Posterior cingulate gyrus (tissue), 11 donors: ENCODE measurements at places on chromosomes 4 and X.
A peak's percentile ranks its signal among the peaks of the same experiment; 100 is the strongest.

DNA sequence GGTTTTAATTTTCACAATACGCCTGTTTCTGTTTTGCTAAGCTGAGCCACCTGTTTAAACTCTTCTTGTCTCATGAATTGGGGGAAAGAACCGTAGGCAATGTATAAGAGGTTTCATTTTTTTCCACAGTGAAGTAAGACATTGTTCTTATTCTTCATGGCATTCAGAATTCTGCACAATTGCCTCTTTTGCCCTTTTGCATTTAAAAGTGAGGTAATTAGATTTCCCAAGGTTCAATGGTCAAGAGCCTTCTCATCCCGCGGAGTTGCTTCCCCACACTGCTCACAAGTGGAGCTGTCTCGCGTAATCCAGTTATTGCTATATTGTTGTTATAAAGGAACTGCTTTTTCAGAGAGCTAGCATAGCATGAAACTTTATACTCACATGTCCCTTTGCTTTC lies 90.9 kb upstream of the SPRY1 start:
- DNase-seq: no peak

DNA sequence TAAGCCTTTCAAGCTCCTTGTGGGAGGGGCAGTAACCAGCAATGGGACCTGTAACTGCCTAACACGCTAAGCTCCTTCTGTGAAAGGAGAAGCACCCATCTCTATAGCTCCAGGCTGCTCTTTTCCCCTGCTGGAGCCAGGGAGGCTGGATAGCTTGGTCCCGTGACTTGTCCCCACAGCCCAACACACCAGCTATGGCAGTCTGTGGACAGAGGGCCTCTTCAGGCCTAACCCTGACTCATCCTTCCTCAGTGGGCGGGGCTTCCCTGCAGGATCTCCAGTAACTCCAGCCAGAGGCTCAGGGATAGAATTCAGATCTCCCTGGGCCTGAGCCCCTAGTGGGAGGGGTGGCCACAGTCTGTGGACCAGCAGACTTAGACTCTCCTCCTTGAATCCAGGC lies 1290.1 kb downstream of the PCDH7 start:
- no peak for DNase-seq

GRCh38 chrX:15143050-15143824 lies 126.6 kb downstream of the ASB9 start:
- DNase-seq: peak; percentile 69

- DNase-seq: no peak
Observed at GRCh38 chrX:98409867-98410266, 1526.2 kb downstream of the RPA4 start.

DNA sequence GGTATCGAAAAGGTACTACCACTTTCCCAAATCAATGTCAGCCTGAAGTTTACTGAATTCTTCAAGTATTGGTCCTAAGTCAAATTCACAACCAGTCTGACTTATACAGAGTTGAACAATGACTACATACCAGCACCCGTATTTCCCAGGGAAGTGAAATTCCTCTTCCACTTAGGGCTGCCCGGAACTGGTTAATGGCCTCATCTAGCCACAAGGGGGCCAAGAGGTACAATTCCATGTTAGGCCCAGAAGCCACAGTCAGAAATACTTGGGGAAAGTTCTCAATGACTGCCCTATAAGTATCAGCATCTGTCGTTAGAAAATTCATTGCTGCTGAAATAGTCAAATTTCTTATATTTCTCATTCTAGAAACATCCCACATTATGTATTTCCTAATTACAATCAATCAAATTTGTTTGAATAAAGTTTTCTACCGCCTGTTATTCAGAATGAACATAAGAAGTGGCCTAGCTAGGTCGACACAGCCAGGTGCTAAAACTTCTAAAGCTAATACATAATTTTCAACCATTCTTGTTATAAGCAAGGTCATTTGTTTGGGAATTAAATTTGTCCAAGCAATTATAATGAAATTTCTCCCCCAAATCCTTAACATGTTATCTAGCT lies 5.6 kb upstream of the PCDH7 start:
- DNase-seq: no peak

DNA sequence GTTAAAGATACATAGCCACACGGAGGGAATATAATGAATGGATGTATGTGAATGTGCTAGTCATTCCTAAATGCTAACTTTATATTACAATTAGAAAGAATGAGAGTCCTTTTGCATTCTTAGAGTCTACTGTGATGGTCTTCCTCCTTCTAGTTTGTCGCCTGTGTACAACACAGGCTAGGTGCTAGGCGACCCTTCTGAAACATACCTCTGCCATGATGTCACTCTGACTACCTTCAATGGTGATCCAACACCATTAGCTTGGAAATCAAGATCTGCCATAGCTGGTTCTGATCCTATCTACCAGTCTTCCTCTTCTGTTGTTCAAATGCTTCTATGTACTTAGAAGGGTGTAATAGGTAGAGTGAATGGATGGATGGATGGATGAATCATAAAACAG lies 151.2 kb downstream of the MGST2 start:
- DNase-seq: no peak

DNA sequence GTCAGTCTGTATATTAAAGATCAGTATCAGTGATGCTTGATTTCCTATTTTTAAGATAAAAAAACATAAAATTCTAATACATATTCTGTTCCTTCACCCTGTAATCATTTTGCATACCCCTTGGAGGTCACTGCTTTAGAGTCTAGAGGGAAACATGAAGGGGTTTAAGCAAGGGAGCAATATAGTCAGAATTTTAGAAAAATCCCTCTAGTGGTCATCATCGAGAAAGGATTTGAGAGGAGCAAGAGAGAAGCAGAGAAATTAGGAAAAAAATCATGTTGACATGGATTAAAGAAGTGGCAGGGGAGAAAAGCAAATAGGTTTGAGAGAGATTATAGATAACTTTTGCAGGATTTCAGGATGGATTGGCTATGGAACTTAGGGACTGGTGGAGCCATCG lies 11.1 kb downstream of the APEX2 start:
- no peak for DNase-seq

DNA sequence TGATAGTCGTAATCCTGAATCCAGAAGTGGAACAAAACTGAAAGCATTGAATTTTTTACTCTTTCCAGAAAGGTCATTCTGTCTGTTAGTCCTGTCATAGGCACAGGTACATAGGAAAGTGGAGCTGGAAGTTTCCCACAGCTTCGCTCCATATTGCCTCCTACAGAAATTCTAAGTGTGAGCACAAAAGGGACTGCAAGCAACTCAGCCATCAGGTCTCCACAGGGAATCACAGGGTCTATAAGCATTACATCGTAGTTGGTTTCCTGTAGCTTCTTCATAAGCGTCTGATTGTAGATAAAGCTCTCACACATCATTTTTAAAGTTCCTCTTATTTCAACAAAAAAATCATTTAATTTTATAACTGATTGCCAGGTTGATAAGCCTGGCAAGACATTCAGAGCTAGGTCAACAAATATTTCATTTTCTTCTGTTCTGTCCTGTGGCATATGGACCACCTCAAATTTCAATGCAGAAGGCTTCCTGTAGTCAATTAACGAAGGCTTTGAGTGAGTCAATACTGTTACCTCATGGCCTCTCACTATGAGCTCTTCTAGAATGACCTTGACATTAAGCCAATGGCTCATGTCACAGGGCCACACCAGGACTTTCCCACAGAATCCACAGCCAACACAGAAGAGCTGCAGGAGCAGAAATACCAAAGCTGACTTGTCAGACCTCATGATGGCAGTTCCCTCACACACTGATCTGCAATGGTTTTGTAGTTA lies at the start of gene UGT2A3:
TSS of gene UGT2A3 (minus strand) at position 727 of the 728 bp plus-strand sequence. CDS start at position 683, 44 bp downstream.
- DNase-seq: no peak

GRCh38 chr4:33104273-33104672 lies 2384.1 kb downstream of the PCDH7 start:
- DNase-seq: no peak

DNA sequence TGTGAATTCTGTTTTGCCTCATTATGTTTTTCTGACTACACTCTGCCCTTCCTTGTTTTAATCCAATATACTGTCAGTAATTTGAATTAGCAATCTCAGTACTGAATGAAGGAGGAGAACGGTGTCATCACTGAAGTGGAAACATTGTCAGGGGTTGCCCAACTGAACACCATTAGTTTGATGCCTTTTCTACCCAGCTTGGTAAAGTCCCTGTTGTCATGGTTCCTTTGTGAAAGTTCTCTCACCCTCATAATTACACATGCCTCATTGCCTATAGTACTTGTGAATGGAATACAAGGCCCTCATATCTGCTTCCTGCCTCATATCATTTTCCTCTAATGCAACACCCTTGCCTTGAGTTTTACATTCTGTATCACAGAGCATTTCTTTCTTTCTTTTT lies 76.9 kb downstream of the RRAGB start:
- DNase-seq: no peak

DNA sequence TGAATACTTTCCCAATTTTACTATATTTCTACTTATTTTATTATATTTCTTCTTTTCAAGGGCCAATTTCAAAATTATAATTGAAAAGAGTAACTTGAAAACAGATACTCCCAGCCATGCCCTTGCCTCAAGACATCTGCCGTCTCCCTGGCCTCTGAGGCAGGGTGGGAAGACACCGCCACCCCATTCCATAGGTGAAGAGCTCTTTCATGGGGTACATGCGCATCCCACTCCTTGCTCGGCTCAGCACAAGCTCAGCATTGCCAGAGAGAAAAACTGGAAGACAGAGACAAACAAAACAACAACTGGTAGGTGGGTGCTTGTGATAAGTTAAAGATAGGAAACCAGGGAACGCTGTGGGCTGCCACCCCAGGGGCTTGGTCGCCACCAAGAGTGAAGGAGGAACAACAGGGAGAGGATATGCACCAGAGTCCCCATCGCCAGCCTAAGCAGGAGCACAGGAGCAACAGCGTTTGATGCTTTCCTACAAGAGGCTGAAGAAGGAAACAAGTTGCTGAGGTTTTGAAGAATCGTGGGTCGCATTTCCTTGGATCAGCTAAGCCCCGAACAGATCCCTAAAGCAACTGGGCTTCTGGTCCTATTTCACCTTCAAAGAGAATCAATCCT lies 11.3 kb downstream of the TMEM154 start:
- no peak for DNase-seq

GRCh38 chrX:121649417-121649816 lies 602.0 kb downstream of the GLUD2 start:
- no peak for DNase-seq
